Fibroblast of skin of abdomen (primary cell): ENCODE measurements at places on chromosomes 7 and 10.
A peak's percentile ranks its signal among the peaks of the same experiment; 100 is the strongest.

GRCh38 chr7:11403781-11404180 lies 428.2 kb downstream of the THSD7A start:
- DNase-seq: no peak

DNA sequence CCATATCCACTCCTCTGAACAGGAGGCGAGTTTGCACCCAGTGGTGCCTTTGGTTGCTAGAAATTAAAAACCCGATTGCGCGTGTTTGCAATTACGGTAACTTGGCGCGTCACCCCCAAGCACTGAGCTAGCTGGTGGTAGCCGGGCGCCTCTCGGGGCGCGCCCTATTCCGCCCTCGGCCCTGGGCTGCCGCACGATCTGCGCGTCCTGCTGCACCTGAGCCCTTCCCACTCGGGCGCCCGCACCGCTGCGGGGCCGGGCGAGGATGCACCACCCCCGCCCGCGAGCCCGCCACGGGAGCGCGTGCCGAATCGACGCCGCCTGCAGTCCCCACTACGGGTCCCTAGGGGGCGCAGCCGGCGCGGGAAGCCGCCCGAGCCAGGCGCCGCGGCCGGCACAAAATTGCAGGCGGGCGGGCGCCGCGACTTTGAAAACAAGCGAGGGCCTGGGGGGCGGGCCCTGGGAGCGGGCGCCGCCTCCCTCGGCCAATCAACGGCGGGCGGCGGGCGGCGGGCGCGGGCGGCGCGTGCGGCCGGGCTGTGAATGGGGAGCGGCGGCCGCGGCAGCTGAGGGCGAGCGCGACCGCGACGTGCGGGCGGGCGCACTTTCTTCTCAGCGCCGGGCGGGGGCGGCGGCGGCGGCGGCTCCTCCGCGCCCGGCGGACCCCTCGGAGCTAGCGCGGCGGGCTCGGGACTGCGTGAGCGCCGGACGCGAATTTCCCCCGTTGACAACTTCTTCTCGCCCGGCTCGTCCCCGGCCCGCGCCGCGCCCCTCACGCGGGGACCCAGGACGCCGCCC lies at the start of gene SDK1:
Gene SDK1, plus strand, starts transcription at position 602 of the 798 bp plus-strand sequence. CDS start 335 bp downstream, outside the sequence.
- DNase-seq: peak; percentile 94

DNA sequence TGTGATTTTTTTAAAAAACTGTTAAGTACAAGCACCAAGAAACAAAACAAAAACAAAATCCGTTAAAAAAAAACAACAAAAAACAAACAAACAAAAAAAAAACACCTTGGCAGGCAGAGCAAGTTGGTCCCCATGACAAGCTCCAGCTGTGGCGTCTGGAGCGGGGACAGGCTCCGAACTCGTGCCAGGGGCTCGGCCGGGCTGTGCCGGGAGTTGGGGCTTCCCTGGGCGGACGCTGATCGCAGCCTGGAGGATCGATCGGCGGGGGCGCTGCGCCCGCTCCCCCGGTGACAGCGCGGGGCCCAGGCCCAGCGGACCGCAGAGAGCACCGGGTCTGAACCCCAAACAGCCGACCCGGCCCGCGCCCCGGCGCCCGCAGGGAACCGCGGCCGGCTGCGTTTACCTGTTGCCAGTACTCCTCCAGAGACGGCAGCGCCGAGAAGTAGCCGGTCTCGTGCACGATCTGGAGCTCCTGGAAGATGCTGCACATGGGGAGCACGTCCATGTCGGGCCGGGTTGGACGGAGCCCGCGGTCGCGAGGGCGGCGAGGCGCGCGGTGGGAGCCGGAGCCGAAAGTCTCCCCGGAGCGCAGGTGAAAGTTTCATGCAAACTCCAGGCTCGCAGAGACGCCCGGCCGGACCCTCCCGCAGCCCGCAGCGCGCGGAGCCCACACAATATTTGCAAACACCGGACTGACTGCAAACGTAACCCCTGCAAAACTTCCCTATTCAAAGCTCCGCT lies at the start of gene KLF6:
Gene KLF6, minus strand, starts transcription at position 700 of the 741 bp plus-strand sequence. Its CDS starts 195 bp downstream, at position 505.
- no peak for DNase-seq

- DNase-seq: peak; percentile 56
These were observed 32.2 kb upstream of the ZFAND2A start for GRCh38 chr7:1192171-1192676.

DNA sequence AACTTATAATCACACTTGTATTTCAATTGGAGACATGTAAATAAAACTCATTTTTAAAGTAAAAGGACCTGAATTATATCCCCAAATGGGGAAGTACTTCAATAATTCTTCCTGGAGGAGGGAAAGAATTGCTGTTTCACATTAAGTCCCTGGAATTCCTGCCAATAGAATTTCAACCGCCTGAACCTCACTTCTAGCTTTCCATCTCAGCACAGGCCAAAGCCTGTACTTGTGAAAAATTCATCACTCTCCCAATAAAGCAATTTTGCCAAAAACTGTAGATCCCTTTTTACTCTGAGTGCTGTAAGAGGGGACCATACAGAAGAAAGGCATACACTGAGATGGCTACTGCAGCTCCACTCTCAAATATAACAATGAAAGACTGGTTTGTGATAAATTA lies 54.8 kb downstream of the CADPS2 start:
- DNase-seq: no peak

DNA sequence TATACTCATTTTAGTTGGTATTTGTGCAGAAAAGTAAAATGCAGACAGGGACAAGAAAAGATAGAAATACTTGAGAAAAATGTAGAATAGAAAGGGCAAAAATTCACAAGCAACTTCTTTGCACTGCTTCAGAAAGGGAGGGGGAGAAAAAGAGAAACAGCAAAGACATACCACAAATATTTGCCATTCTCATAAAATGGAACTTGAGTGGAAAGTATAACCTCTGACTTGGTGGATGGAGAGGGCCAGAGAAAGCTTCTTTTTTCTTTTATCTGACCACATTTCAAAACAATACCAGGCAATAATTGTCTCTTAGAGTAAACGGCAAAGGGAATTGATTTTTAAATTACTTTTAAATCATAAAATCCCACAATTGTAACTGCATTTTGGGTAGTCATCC lies 35.8 kb upstream of the TRUB1 start:
- DNase-seq: peak; percentile 22

DNA sequence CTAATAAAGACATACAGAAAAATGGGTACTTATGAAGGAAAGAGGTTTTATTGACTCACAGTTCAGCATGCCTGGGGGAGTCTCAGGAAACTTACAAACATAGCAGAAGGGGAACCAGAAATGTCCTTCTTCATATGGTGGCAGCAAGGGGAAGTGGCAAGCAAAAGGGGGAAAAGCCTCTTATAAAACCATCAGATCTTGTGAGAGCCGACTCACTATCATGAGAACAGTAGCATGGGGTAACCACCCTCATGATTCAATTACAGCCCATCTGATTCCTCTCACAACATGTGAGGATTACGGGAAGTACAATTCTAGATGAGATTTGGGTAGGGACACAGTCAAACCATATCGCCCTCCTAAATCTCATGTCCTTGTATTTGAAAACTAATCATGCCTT lies 1305.4 kb upstream of the SORCS1 start:
- no peak for DNase-seq

DNA sequence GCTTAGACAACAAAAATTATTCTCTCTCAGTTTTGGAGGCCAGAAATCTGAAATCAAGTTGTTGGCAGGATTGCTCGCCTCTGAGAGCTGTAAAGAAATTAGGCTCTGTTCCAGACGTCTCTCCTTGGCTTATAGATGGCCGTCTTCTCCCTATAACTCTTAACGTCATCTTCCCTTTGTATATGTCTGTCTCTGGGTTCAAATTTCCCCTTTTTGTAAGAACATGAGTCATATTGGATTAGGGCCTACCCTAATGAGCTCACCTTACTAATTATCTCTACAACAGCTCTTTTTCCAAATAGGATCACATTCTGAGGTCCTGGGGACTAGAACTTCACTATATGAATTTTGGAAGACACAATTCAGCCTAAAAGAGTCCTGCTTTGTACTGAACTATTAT lies 22.4 kb downstream of the GALNTL5 start:
- no peak for DNase-seq

DNA sequence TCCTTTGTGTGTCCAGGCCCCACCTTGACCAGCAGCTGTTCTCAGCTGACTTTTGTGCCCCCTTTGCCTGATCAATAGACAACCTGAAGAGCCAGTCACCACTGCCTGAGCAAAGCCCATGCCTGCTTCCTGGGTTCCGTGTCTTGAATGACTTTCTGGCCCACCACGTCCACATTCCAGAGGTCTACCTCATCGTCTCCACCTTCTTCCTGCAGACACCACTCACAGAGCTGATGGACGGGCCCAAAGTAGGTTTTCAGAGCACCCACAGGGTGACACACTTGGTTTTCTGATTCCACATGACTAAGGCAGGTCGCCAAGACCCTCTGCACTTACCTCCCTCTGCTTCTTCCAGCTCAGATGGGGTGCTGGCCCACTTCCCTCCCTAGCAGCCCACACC lies 126.8 kb downstream of the WDFY4 start:
- DNase-seq: peak; percentile 12

DNA sequence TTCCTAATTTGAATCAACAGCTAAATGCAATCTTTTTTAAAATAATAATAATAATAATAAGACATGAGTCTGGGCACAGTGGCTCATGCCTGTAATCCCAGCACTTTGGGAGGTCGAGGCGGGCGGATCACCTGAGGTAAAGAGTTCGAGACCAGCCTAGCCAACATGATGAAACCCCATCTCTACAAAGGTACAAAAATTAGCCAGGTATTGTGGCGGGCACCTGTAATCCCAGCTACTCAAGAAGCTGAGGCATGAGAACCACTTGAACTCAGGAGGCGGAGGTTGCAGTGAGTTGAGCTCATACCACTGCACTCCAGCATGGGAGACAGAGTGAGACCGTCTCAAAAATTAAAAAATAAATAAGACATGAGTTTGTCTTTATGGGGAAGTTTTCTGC lies 3.9 kb downstream of the DIP2C start:
- DNase-seq: no peak

GRCh38 chr7:141700848-141701371 lies 1.1 kb downstream of the DENND11 start:
- no peak for DNase-seq

- peak; percentile 58 for DNase-seq
These were observed 369.3 kb downstream of the CALN1 start for GRCh38 chr7:72042855-72043254.

GRCh38 chr10:125015356-125015944 lies 73.5 kb downstream of the ZRANB1 start:
- no peak for DNase-seq

DNA sequence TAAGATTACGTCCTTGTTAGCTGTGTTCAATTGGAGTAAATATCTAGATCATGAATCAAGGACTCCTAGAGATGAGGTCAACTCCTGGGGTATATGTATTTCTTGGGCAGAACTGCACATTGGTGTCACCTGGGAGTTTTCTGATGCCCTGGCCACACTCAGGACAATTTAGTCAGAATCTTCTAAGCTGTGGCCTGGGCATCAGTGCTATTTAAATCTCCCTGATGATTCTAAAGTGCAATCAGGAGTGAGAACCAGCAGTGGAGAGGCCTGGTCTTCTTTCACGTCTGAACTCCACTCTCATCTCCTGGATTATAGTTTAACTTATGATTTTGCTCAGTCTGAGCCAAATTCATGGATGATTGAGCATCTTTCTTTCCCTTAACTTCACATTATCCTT lies 218.0 kb downstream of the BMPER start:
- no peak for DNase-seq

DNA sequence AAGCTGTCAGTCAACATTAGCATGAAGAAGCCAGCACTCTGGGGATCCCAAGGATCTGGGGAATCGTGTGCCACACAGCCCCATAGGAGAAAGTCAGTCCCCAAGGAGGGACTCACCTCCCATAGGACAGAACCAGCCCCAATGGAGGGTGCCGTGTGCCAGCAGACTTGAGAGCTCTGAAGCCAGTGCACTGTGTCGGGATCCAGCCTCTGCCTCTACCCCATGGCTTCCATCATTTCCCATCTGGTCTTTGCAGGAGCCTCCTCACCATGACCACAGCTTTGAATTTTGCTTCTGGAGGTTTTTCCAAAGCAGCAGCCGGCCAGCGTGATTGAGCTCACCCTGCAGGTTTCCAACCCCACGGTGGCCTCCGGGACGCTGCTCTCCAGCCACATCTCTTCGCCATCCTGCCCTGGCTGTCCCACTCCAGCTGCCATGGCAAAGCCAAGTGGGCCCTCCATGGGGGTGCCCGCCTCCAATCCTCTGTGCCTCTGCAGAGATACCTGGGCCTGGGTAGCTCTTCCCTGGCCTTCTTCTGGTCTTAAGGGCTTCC lies 171.8 kb upstream of the SHH start:
- no peak for DNase-seq

GRCh38 chr7:64863021-64863420 lies 40.1 kb upstream of the ZNF273 start:
- no peak for DNase-seq

DNA sequence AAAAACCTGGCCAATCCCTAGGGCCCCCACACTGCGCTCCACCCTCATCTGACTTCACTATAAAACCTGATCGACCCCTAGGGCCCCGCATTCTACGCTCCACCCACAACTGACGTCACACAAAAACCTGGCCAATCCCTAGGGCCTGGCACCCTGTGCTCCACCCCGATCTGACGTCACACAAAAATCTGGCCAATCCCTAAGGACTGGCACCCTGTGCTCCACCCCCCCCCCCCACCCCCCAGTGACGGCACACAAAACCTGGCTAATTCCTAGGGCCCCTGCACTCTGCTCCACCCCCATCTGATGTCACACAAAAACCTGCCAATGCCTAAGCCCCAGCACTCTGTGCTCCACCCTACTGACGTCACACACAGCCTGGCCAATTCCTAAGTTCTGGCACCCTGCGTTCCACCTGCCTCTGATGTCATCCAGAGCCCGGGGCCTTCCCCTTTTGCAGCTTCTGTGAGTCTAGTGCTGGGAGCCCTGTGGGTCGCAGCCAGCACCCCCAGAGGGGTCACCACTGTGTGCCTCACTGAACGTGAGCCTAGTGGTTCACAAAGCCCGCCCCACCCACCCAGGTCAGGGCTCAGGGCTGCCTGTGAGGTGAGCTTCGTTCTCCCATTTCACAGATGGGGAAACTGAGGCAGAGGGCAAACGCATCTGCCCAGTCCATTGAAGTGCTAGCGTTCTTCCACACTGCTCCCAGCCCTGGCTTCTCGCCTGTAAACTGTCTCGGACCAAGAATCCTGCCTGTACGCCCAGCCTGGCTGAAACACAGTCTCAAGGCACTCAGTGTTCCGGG lies 40.6 kb downstream of the MICALL2 start:
- DNase-seq: no peak

- DNase-seq: no peak
These were observed 62.7 kb downstream of the USP6NL start for GRCh38 chr10:11548768-11549099.

DNA sequence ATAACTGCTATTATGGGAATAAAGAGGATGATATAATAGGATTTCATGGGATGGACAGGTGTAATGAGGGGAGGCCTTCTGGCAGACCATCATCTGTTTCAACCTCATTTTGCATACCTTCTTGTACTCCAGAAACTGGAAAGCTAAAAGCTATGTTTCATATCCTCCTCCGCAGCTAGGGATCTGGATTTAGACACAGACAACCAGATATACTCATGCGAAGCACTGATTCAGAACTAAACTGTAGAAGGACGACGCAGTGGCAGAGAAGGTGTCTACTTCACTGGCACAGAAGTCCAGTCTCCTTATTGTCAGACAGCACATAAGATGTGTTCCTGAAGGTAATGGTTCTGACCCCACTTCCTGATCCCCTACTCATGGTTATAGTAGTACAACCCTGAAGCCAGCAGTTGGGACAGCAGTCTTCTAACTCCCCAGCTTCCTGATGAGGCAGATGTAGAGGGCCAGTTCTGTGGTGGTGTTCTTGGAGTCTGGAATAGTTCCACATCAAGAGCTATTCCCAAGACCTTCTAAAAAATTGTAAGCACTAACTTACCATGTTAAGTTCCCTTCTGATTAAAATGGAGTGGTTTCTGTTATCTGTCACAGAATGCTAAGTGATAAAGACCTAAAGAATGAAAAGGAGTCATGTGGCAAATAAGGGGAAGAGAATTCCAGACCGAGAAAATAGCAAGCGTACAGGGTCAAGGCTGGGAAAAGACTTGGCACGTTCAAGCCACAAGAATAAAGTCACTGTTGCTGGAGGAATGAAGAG lies 550.3 kb downstream of the GRM8 start:
- DNase-seq: peak; percentile 57
